ENCODE measurements at places on chromosomes 1 and 21.

DNA sequence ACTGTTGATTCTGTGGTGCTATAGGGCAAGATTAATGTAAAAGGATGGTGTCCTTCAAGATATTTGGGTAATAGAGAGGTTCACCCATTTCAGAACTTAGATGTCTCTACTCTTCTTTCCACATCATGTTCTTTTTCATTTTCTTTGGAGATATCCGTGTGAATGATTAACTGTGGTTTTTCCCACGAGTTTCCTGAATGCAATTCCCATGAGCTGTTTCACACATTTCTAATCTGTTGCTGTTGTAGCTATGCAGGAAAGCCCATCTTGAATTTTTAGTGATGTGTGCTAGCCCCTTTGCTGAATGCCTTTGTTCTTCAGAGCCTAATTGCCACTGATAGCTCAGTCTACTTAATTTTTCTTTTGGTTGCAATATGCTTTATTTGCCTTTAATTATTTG, 27.6 kb downstream of the SNX27 start:
- no peak for DNase-seq

DNA sequence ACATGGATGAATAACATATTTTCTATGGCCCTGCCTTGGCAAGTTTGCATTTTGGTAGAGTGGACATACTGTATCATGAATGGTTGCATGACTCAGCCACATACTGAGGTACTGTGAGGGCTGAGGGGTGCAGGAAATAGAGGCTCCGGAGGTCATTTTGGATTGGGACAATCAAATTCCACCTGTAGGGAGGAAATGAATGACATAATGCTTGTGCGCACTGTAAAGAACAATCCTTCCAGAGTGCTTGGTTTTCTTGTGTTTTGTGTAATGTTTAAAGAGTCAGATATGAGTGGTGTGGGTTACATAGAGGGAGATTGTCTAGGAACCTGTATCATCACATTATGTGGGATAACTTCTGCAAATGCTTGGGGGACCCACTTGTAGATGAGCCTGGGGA, 329.9 kb upstream of the PROX1 start:
- no peak for DNase-seq

GRCh38 chr1:43199093-43199726, 27.1 kb downstream of the CFAP57 start:
- no peak for DNase-seq

DNA sequence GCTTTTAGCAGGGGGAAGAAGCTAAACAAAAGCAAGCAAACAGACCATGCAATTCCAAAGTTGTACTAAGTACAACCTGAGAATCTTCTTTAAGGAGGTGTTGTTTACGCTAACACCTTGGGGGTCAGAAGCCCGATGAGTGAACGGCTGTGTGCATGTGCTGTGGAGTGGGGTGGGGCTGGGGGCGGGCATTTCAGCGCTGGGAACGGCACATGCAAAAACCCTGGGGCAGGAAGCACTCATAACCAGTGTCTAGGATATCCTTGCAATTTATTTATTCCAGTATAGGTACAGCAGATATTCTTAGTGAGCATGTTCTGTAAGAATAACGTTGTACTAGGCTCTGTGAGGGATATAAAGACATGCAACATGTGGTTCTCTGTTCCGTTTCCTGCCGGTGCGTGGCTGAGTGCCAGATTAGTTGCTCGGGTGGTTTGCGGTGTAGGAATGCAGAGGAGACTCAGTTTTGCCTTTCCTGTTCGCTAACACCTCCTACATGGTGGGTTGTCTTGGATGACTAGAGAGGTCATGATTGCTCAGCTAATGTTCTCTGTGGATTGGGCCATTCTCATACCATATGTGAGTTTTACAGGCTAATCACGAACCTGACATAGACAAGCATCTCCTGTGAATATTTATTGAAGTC, 3.7 kb downstream of the FASLG start:
- DNase-seq, result no peak

GRCh38 chr1:36248250-36248894, 24.1 kb downstream of the THRAP3 start:
- DNase-seq, result peak; percentile 15

GRCh38 chr1:27936370-27936769, 1.6 kb downstream of the SMPDL3B start:
- DNase-seq, result no peak
